ENCODE measurements at places on chromosomes 16 and 17.

DNA sequence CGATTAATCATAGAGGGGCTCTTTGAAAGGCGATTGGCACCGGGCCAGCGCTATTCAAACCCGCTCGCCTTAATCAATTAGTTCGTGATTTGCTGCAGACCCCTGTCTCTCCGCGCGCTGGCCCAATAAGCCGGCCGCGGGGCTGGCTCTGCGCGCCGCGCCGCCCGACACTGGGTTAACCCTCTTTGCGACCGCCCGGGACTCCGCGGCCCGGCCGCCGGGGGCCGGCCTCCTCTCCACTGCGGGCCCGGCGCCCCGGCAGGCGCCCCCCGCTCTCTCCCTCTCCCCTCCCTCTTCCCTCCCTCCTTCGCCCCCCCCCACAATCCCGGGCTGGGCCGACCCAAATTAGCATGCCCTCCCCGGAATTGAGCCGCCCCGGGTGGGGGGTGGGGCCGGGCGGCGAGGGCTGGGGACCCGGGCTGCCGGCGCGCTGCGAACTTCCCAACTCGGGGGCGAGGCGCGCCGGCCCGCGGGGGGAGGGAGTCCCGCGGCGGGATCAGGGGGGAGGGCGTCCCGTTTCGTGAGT, 428 bp upstream of the SALL1 start:
- no peak for DNase-seq

GRCh38 chr17:40443988-40444899, 994 bp downstream of the IGFBP4 start:
- DNase-seq, result no peak

DNA sequence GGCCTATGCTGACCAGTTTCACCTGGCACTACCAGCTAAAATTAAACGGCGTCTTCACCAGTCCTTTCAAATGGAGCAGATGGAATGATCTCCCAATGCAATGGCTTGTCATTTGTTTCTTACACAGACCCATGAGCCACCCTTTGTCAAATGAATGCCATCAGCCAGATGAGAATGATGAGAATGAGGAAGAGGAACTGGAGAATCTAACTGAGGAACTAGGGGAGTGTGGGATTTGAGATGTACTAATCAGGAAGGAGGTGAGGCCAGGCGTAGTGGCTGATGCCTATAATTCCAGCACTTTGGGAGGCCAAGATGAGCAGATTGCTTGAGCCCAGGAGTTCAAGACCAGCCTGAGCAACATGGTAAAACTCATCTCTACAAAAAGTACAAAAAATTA, 116.4 kb downstream of the HS3ST3A1 start:
- DNase-seq, result no peak

DNA sequence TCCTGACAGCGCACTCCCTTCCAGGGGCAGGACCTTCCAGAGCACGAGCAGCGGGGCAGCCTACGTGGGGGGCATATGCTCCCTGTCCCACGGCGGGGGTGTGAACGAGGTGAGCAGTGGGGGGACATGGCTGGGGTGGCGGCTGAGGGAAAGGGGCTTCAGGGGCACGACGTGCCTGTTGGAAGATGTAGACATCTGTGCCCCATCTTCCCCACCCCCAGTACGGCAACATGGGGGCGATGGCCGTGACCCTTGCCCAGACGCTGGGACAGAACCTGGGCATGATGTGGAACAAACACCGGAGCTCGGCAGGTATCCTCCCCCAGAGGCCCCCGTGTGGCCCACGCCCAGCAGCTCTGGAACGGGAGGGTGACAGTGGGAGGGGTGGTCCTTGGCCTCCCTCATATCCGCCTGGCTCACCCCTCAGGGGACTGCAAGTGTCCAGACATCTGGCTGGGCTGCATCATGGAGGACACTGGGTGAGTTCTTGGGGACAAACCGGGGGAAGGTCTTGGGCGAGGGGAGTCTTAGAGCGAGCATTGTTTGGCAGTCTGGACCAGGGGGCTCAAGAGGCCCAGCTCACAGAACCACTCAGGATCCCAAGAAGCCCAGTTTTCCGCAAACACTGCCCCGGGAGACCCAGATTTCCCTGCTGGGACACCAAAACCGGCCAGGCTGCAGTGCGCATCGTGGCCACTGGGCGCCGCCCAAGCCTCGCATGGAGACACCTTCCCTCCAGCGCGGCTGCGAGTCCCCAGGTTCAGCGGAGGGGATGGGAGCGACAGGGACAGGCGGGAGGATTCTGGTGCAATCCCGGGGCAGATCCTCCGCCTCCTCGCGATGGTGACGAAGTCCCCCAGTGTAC, 15.7 kb downstream of the ADAM11 start:
- peak; percentile 82 for DNase-seq

GRCh38 chr17:80730739-80731138, 186.1 kb downstream of the RPTOR start:
- DNase-seq, result no peak

- no peak for DNase-seq
These were observed 20.9 kb downstream of the KIFC3 start for GRCh38 chr16:57781349-57781740.

- no peak for DNase-seq
These were observed 677 bp upstream of the RANGRF start for GRCh38 chr17:8287651-8288335.

- no peak for DNase-seq
These were observed 7.0 kb downstream of the SGSH start for GRCh38 chr17:80212962-80213642.

DNA sequence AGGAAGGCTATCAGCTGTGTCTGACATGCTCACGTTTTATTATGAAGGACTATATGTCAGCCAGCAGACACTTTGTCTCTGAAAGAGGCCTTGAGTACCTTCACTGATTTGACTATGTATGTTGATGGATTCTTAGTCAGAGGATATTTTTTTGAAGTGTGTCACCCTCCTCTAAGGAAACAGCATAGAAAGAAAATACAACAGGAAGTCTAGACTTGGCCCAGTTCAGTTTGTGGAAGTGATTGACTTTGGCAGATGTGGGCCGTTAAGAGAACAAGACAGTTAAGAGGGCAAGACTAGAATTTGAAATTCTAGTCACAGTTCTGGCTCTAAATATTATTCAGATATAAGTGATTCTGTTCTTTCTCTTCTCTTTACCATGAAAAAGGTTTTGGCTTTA, 471.5 kb downstream of the CDH8 start:
- no peak for DNase-seq

GRCh38 chr16:63283721-63284120, 1247.5 kb upstream of the CDH8 start:
- DNase-seq, result no peak

DNA sequence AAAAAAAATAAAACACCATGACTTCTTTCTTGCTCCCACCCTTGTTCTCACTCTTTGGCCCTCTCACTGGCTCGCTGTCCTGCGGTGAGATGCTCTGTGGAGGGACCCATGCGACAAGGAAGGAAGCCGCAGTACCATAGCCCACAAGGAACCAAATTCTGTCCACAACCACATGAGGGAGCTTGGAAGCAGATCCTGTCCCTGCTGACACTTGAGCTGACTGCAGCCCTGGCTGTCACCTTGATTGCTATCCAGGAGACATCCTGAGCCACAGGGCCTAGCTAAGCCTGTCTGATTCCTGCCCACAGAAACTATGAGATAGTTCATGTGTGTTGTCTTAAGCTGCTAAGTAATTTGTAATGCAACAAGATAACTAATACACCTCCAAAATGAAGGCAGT, 4.8 kb upstream of the MT2A start:
- no peak for DNase-seq

- DNase-seq, result peak; percentile 55
These were observed 707 bp downstream of the NUFIP2 start for GRCh38 chr17:29292992-29293889.

DNA sequence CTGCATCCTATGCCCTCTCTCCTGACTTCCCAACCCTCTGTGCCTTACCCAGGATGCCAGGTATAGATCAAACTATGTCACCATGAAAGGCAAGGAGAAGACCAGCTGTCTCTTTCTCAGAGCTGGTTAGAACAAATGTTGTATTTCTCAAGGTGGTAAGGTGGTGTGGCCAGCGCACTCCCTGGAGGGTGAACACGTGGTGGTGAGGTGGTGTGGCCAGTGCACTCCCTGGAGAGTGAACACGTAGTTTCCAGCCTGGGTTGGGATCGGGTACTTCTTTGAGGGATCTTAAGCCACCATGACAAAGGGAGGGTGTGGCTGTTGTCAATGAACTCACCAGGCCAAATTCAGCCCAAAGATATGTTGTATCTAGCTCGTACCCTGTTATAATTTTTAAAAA, 26.8 kb downstream of the KATNIP start:
- DNase-seq, result no peak

DNA sequence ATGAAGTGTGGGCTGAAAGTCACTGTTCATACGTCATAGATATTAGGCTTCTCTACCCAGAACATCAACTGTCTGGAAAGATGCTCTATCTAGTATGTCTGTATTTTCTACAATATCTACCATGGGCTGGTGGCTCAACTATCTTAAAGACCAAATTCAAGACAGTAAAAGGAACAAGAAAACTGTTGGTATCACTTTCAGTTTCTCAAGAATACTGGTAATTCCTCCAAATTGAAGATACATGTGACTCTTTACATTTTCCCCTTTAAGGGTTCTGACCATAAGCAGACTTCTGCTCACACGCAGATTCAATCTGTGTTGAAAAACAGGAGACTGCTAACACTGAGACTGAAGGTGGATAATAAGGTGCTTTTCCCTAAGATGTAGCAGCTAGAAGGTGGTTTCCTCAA, 24.2 kb downstream of the XPO6 start:
- peak; percentile 55 for DNase-seq

- DNase-seq, result no peak
These were observed 54.6 kb upstream of the ENDOV start for GRCh38 chr17:80360396-80360795.

GRCh38 chr17:75001915-75002843, 10.3 kb upstream of the MRPL58 start:
- DNase-seq, result no peak

DNA sequence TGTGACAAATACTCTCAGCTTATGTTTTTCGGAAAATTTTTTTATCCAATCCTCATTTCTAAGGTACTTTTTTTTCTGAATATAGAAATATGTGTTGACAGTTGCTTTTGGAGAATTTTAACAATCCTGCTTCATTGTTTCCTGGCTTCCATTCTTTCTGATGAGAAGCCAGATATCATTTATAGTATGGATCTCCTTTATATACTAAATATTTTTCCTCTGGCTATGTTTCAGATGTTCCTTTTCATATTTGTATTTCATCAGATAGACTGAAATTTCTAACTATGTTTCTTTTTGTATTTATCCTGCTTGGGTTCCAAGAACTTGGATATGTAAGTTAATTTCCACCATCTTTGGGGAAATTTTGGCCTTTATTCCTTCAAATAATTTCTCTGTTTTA, 138.9 kb upstream of the CDH11 start:
- DNase-seq, result no peak

- no peak for DNase-seq
These were observed 863 bp upstream of the UTS2R start for GRCh38 chr17:82370471-82371332.

DNA sequence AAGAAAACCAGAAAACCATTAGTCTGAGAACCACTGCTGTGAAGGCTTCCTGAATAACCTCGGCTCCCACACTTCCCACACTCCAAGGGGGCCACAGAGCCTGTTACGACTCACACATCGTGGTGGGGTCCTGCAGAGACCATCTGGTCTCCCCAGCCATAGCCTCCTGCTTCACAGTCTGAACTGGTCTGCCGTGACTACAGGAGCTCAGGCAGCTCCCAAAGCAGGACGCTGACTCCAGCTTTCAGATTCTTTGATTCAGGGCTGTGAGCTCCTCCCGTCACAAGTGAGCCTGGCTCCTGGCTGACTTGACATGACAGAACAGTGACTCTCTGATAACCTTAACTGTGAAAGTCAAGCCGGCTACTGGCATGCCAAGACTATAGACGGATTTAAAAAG, 37.8 kb downstream of the CYB5D2 start:
- no peak for DNase-seq

- DNase-seq, result no peak
These were observed 6.6 kb downstream of the ZDHHC7 start for GRCh38 chr16:85004587-85005205.

DNA sequence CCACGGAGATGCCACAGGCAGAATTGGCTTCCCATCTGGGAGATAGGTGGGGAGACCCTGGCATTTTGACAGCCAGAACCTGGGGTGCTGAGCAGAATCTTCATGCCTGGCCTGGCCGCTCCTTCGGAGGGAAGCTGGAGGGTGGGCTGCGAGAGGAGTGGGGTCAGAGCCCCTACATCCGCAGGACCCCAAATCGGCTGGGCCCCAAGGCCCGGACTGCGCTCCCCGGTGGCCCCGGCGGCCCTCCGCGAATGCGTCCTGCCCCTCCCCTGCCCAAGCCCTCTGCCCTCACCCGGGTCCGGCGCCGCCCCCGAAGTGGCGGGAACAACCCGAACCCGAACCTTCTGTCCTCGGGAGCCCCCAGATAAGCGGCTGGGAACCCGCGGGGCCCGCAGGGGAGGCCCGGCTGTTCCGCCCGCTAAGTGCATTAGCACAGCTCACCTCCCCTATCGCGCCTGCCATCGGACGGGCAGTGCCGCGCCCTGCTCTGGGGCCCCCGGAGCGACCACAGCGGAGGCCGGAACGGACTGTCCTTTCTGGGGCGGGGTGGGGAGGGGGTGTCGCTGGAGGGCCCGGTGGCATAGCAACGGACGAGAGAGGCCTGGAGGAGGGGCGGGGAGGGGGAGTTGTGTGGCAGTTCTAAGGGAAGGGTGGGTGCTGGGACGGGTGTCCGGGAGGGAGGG, 850 bp upstream of the PNMT start:
- DNase-seq, result no peak

GRCh38 chr16:52740766-52741165, 193.8 kb upstream of the TOX3 start:
- DNase-seq, result no peak

GRCh38 chr17:5513628-5514027, 27.3 kb downstream of the MIS12 start:
- peak; percentile 36 for DNase-seq

- no peak for DNase-seq
These were observed 31.7 kb upstream of the KCNJ2 start for GRCh38 chr17:70137451-70138230.

DNA sequence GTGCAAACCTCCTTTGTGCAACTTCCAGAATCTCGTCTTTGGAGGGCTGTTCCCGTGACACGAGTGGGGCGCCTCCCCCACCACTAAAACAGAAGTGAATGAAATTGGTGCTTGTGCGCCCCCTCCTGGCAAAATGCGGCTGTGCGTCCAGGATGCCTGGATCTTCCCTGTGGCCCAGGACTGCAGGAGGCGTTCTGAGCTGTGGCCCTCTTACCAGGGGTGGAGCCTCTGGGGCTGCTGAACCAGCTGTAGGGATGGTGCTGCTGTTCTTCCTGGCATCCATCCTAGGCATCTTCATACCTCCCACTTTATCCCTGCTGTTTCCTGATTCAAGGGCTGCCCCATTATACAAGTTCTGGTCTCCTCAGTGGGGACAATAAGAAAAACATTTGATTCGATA, 18.5 kb upstream of the NAGLU start:
- DNase-seq, result peak; percentile 82
